ENCODE measurements at places on chromosomes 2 and 18.

DNA sequence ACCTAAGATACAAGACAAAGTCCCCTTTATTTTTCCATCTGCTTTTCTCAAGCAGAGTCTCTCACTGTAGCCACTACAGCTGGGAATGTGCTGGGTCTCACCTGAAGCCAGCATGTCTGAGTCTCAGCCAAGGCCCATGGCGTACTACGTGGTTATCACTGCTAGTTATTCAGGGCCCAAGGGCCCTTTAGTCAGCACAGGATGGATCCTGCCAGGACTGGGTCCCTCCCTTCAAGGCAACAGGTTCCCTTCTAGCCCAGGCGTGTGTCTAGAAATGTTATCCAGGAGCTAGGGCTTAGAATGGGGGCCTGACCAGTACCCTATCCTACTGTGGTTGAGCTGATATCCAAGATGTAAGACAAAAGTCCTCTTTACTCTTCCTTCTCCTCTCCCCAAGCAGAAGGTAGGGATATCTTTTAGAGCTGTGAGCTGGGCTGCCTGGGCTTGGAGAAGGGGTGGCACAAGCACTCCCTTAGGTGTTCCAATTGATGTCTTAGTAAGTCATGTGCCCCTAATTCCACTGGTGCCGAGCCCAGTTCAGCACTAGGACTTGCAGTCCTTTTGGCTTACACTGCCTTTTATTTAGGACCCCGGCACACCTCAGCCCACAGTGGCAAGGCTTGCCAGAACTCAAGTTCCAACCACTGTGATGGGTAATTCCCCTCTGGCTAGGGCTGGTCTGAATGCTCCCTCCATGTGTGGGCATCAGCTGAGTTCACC is 17.7 kb downstream of the VPS54 start:
- DNase-seq, result no peak

- DNase-seq, result no peak
These were observed 151.3 kb upstream of the SLC39A10 start for GRCh38 chr2:195505701-195506100.

DNA sequence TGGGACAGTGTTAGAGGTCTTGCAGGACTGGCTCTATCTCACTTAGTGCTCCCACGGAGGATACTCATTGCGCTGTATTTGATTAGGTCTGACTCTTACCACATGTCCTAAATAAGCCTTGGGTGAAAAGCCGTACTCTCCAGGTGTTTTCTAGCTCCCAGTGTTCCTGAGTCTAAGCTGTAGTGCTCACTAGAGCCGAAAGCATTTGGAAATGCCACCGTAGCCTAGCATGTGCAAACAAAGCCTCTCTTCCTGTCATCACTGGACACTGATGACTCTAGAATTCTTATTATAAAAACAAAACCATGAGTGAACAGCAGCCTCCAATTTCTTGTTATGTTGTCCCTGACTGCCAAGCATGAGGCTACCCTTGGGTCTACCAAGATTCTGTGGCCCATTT is 206.2 kb downstream of the TPGS2 start:
- no peak for DNase-seq

GRCh38 chr2:159010963-159011362 is 42.5 kb downstream of the TANC1 start:
- no peak for DNase-seq

GRCh38 chr2:234098681-234099080 is 48.2 kb downstream of the SPP2 start:
- DNase-seq, result no peak

All from NCI-H1105 treated with DMSO at 0.1 percent for 48 hours (cell line).